Memory B cell (primary cell): ENCODE measurements at places on chromosomes 13 and 19.

- DNase-seq = no peak
These were observed 112.5 kb downstream of the COG6 start for GRCh38 chr13:39767791-39768517.

- no peak for DNase-seq
These were observed 269.9 kb downstream of the DACH1 start for GRCh38 chr13:71597150-71597549.

DNA sequence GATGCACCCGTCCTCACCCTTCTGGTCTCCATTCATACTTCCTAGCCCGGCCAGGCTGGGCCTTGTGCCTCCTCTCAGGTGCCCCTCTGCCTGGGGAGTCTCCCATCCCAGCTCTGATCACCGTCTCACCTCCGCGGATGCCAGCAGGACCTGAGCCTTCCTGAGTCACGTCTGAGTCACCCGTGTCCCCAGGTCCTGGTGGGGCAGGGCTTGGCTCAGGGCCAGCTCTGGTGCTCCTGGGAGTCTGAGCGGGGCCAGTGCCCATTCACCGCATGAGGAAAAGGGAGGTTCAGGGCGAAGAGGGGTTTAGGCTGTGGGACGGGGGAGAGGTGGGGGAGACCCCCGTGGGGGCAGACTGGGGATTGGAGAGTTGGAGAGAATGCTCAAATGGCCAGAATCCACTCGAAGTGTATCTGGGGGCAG lies 593 bp downstream of the ATP8B3 start:
- DNase-seq = no peak

DNA sequence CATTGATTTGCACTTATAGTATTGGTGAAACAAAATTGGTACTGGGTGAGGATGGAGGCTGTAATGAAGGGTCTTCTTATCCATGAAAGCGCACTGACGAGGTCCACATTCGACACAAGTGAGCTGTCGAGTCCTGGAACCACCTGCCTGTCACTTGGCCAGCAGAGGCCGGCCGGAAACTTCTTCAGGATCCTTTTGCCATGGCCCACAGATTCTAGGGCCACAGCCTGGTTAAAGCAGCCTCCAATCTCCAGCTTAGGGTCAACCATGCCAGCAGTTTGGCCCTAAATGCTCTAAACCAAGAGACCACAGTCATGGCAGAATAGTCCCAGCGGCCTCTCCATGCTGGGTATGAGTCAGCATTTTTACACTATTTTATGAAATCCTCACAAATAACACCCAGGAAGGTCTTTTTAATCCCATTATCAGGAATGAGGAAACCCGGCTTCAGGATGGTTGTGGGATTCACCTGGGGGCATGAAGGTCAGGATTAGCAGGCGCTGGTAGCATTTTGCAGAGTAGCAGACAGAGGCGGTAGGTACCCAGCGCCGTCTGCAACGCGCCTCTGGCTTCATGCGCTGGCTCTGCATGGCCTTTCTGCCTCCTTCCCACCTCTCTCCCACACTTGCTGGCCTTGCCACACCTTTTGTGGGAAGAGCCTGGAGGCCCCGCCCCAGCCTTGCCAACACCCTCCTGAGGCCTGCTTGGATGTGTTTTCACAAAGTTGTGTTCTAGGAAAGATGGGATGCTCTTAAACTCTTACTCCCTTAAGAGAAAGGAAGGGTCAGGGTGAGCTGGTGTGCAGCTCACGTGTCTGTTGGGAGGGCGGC lies 15.2 kb downstream of the GAS6 start:
- no peak for DNase-seq

DNA sequence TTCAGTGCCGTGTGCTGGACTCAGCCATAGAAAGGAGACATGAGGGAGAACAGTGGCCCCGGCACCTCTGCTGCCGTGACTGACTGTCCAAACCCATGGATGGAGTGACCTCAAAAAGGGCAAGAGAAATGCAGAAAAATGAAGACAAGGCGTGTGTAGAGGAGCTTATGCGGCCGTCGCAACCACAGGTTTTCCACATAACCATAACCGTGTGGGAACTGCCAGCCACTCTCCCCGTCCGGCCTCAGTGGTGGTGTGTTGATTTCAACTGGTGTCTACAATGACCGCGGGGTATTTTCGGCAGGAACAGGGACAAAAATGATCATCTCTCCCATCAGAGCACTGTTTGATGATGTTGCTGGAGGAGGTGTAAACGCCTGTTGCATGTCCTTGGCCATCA lies 42.9 kb upstream of the F7 start:
- no peak for DNase-seq

DNA sequence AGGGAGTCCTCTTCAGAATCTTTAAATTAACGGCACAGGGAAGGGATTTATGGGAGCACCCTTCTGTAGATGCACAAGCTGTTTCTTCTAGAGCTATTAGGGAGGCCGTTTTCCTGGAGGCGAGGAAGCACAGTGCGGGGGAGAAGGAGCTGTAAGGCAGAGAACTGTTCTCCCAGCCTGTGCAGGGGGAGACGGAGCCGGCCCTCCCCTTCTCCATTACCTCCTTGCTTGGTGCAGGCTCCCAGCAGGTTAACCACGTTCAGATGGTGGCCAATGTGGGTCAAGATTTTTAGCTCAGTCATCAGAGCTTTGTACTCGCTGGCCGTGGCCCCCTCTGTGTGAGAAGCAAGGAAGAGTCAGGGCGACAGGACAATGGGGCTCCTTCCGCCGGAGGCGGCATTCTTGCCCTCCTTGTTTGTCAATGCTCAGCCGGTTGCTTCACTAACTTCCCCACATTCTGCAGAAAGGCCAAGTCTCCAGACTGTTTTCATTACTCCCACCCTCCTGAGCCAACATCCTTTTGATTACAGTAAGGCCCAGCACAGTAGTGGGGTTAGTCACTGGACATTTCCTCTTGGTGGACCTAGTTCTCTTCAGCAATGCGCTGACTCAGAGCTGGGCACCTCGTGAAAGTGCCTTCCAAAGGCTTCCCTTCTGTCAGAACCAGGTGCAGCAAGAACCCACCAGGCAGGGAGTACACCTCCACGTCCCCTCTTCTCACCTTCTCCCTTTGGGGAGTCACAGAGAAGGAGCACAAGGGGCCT lies 165.4 kb downstream of the FLT1 start:
- no peak for DNase-seq

DNA sequence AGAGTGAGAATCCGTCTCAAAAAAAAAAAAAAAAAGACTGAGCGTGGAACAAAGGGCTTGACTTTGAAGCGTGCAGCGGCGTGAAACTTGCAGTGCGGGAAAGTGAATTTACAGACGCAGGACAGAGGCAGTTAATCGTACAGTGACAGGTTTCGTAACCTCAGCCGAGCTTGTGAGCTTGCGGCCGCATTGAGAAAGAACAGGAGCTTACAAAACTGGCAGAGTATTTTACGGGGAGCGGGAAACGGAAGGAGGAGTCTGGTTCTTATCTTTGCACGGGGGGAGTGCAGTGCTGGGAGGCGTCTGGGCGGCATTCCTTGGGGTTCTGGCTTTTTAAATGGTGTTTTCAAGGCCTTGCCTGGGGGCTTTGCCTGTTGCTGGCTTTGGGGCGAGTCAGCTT lies 6.0 kb upstream of the BSG start:
- no peak for DNase-seq

GRCh38 chr19:11286312-11286974 lies 9.5 kb upstream of the TSPAN16 start:
- no peak for DNase-seq

DNA sequence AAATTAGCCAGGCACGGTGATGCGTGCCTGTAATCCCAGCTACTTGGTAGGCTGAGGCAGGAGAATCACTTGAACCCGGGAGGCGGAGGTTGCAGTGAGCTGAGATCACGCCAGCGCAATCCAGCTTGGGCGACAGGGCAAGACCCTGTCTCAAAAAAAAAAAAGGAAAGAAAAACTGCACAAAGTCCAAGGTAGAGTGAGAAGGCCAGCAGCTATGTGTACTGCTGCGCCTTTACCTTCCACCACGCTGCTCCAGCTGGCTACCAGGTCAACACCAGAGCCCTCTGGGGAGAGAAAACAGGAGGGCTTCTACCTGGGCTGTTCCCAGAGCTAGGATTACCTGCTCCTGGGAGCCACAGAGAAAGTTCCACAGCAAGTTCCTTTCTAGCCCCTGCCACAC lies 3.2 kb downstream of the ELL start:
- no peak for DNase-seq

DNA sequence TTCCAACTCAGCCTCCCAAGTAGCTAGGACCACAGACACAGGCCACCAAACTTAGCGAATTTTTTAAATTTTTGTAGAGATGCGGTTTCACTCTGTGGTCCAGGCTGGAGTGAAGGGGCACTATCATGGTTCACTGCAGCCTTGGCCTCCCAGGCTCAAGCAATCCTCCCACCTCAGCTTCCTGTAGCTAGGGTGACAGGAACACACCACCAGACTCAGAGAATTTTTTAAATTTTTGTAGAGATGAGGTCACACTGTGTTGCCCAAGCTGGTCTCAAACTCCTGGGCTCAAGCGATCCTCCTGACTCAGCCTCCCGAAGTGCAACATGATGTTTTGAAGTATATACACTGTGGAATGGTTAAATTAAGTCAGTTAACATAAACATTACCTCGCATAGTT lies 263.6 kb downstream of the OXGR1 start:
- DNase-seq = no peak

- DNase-seq = no peak
These were observed 88.8 kb downstream of the LMO7 start for GRCh38 chr13:75724752-75725517.

GRCh38 chr13:44374348-44374712 lies 706 bp downstream of the SERP2 start:
- no peak for DNase-seq

- peak; percentile 63 for DNase-seq
These were observed 14.8 kb downstream of the OPA3 start for GRCh38 chr19:45569619-45570421.

DNA sequence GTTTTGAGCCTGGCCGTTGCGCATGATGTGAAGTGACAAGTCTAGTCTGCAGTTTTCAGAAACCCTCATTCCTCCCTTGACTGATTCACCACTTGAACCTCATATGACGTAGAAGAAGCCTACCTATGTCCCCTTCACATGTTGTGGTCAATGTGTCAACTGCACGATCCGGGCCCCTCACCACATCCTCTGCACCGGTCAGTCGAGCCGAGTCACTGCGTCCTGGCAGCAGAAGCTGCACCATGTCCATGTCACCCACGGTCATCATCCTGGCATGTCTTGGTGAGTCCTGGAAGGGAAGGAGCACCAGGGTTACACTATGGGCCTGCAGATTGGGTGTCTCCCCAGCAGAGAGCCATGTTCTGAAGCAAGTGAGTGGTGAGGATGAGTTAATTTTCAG lies at the start of gene KIR2DL4:
Gene KIR2DL4 (plus strand): TSS at position 201 of the 400 bp plus-strand sequence. CDS start 42 bp downstream, at position 243.
- no peak for DNase-seq

DNA sequence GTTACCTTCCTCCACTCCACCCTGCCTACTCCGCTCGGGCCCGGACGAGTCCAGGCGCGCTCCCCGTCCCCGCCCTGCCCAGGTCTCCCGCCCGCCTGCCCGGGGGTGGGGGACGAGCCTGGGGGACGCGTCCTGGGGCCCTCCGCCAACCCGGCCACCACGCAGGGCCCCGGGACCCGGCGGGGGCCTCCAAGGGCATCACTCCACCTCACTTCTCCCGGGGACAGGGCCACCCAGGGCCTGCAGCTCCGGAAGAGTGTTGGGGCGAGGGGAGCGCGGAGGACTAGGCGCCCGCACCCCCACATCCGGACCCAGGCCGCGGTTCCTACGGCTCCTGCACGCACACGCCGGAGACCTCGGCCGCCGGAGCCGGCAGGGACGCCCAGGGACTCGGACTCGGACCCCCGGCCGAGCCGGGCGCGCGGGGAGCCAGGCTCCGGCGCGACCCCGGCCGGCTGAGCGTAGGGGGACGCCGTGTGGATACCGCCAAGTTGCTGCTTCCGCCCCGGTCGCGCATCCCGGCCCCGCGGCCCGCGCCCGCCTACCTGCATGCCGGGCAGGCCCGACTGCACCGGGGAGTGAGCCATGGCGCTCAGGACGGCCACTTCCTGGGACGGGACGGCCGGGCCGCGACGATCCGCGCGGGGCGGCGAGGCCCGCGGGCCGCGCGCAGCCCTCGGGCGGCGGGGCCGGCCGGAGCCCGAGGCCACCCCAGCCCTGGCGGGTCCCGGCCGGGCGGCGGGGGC lies 534 bp downstream of the STK24 start:
- DNase-seq = peak; percentile 18

GRCh38 chr13:73715114-73715910 lies 418.9 kb downstream of the KLF12 start:
- no peak for DNase-seq

DNA sequence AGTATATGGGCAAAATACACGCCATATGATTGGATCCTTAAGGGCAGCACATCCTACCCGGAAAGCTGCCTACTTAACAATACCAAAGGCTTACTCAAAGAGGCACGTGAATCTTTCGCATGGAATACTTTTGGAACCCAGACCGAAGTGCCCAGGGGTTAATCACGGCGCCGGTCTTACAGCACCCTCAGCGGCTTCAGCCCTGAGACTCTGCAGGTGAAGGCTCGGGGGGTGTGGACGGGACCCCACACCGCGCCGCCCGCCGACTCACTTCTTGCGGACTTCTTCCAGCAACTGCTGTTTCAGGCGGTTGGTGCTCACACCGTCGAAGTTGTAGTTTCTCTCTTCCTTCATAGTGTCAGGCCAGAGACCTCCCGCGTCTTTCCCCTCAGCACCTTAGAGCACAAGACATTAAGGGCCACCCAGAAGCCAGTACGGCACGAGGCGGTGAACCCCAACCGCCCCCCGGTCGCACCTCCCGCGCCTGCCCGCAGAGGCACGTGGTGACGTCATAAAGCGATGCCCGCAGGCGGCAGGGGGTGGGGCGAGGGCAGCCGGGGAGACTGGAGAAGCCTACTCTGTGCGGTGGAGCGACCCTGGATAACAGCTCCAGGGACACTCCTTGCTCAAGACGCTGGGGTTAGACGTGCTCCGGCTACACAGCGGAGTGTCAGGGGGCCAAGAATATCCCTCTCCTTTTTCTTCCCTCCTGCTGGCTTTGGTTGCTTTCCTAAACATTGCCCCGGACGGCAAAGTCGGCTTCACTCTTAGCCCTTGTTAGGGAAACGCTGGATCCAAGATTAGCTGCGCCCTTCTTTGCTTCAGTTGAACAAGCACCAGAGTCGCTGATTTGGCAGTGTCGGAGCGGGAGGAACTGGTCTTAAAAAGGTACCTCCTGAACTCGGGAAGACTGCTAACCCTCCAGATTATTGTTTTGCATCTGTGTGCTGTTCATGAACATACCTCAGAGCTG lies at the start of gene CCDC169:
Gene CCDC169 (minus strand): TSS at position 449 of the 973 bp plus-strand sequence. CDS start 95 bp downstream, at position 354.
- peak; percentile 25 for DNase-seq

- no peak for DNase-seq
These were observed 15.6 kb downstream of the SPACA7 start for GRCh38 chr13:112391746-112392145.

DNA sequence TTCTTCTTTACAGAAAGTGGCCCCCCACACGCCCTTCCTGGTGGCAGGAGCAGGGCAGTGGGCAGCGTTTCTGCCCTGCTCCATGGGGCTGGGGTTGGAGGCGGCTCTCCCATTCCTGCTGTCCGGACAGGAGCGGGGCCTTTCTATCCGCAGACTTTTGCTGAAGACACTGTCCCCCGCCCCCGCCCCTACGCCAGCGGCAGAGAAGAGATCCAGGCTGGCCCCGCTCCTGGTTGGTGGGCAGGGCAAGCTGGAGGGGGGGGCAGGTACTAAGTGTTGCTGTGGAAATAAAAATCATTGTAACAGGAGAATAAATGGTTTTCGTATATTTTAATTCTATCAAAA lies 81.7 kb downstream of the ZNF429 start:
- no peak for DNase-seq
